ENCODE measurements at places on chromosomes 11 and 22.

GRCh38 chr22:33023153-33023827, 34.9 kb downstream of the SYN3 start:
- DNase-seq: peak; percentile 13

- DNase-seq: no peak
Observed at GRCh38 chr11:96827164-96827563, 437.4 kb downstream of the JRKL start.

- DNase-seq: no peak
Observed at GRCh38 chr11:83612891-83613766, 327.0 kb upstream of the CCDC90B start.

DNA sequence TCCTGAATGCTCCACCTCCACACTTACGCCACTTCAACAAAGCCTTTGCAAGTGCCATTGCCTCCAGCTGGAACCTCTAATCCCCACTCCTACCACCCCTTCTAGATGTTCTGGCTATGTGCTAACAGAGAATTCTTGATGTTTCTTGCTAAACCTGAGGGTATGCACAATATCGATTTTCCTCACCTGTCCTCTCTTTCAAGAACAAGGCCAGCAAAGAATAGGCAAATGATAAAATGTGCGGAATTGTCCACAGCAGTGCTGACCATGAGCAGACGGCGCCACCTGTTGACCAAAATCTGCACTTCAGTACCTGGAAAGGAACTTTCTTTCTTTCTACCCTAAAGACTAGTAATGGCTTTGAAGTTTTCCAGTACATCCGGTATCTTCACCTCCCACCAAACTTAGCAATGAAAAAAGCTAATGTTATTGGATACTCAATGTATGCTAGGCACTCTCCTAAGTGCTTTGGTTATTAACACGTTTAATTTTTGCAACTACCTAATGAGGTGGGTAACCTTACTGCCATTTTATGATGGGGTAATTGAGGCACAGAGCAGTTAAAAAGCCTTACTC, 3.4 kb downstream of the TIMM10 start:
- DNase-seq: peak; percentile 59

GRCh38 chr11:74895340-74896116, 53.4 kb downstream of the XRRA1 start:
- no peak for DNase-seq

DNA sequence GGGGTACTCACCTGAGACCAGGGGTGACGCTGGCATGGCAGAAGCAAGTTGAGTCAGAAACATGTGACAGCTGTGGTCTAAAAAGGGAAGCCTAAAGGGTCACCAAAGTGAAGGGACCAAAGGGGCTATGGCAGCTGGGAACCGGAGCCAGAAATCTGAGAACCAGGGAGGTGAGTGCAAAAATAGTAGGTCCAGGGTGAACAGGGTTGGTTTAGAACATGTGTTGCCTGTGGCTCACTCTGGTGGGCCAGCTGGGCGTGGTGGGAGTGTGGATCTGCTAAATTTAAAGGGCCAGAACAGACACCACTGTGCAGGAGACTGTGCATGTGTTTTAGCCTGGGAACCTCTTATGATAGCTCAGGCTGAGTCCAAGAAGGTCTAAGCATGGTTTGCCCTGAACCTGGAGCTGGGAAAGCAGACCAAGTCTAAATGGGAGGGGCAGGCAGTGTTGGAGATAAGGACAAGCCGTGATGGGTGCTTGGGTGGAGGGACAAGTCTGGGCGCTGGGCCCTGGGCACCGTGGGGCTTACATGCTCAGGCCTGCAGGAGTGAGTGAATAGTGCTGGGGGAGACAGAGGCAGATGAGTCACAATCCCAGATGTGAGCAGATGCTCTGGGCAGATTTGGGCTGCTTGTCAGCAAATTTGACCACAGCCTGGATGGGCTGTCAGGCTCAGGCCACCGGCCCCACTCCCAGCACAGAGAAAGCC, 41.4 kb upstream of the ZBED5 start:
- DNase-seq: no peak

DNA sequence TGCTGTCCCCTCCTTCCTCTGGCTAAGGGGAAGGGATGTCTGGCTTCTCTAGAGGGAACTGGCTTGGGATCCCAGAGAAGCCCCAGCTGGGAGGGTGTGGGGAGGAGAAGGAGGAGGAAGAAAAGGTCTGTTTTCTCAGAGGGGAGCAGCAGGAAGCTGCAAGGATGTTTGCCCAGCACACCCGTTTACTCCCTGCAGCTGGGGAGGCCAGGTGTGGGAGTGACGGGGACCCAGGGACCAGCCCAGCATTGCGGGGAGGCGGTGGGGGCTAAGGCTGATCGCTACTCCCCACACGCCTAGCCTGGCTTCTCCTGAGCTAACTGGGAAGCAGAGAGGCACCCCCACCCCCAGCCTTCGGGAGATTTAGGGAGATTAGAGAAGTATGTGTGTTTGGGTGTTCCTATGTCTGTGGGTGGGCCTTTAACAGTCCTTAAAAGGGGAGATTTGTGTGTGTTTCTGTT, 3.9 kb downstream of the CREB3L1 start:
- no peak for DNase-seq

DNA sequence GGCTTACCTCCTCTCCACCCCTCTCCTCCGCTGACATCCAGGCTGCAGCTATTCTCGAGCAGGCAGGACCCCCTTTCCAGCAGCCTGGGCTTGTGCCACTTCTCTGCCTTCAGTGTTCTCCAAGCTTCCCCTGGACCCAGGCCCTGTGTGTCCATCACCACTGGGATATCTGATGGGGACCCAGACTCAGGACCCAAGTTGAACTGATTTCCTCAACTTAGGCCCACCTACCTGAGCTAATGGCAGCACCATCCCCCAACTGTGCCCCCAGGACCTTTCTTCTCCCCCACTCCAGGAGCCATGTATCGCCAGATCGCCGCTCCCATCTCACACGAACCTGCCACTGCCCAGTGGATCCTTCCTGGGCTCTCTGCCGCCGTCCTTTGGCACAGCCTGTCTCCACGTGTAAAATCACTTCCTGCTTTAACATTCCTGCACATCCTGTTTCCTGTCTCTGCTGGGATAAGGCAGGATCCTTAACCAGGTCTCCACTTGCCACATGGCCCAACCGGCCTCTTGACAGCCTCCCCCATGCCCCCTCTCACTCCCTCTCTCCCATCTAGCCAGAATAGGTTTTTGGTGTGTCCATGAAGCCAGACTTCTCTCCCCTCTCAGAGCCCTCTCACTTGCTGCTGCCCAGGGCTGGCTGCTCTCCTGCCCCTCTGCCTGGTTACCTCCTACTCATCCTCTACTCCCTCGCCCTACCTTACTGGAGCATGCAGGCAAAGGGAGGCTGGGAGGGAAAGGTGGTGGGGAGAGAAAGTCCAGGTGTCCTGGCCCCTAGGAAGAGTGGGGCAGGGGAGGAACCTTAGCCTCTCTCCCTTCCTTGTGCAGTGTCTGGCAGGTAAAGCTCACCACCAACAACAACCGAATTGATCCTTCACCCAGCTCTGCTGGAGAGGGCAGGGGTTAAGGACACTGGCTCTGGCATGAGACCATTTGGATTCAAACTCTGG, 9.4 kb downstream of the SPATA19 start:
- no peak for DNase-seq

GRCh38 chr11:47714554-47715081, 551 bp downstream of the AGBL2 start:
- DNase-seq: no peak

DNA sequence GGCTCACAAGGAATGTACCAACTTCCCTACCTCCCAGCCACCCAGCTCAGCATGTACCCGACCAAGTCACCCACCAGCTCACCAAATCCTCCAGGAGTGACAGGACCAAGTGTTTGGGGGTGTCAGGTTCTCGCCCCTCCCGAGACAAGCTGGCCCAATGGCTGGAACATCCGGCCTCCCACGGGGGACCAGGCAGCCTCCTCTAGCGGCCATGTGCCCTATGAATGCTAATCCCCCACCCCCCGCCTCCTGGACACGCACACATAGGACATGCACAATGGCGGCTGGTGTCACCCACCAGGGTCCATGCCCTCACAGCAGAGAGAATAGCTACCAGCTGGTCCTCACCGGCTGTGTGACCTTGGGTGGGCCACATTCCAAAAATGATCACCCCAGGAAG, 151.0 kb downstream of the MN1 start:
- DNase-seq: no peak

- no peak for DNase-seq
Observed at GRCh38 chr22:24753914-24754313, 20.6 kb downstream of the PIWIL3 start.

- DNase-seq: no peak
Observed at GRCh38 chr11:60512651-60513225, 2.5 kb upstream of the MS4A13 start.

- DNase-seq: no peak
Observed at GRCh38 chr11:112522536-112522935, 261.9 kb upstream of the PLET1 start.

DNA sequence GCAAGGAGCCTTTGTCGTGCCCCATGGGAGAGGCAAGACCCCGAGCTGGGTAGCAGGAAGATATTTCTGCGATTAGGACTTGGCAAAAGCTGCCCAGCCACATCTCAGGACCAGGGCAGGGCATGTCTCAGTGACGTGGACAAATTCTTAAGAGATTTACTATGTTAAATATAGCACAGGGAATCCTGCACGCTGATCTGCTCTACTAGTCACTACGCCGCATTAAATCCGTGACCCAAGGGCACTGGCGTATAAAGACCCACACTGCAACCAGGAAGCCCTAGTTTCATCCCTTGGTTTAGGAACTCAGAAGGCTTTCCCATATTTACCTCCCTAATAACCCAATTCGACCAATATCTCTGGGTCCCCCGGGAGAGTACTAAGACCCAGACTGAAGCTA, 35.1 kb downstream of the AP1B1 start:
- DNase-seq: no peak

- DNase-seq: no peak
Observed at GRCh38 chr22:47187176-47187957, 424.9 kb downstream of the TBC1D22A start.

DNA sequence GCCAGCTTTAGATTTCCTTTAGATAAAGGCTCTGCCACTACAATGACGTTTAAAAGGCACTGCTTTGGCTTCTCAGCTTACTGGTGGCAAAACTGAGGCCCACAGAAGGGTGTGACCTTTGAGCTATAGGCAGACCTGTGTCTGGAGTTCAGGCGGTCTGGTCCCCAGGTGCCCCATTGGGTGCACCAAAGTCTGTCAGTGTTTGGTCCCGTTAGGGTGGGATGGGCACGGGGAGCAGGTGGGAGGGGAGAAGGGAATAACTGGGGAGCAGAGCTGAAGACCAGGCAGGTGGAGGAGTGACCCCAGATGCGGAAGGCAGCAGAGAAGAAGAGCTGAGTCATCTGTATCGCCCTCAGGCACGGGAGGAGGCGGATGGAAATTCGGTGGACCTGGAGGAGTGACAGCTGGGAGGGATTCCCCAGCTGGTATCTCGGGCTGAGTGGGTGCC, 45.3 kb upstream of the GCAT start:
- DNase-seq: no peak

DNA sequence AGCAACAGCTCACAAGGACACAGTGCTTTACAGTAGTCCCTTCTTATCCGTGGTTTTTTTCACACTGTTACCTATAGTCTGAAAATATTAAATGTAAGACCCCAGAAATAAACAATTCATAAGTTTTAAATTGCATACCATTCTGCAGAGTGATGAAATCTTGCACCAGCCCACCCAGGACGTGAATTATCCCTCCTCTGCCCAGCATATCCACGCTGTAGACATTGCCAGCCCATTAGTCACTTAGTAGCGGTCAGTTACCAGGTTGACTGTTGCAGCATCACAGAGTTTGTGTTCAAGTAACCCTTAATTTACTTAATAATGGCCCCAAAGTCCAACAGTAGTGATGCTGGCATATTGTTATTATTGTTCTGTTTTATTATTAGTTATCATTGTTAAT, 3.6 kb downstream of the CLTCL1 start:
- no peak for DNase-seq

DNA sequence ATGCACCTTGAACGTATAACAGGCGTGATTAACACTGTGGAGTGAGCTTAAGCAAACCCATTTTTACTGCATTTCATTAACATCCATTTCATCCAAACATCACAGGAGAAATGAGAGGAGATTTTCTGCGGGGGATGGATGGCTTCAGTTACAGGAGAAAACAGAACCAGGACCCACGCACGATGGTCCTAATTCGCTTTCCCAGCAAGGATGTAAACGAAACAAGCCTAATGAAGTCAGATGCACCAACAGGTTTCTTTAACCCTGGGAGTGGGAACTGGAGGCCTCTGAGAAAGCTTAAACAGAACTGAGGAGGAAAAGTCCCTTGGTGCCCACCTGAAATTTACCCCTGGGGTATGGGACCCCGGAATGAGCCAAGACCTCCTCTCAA, 2.7 kb downstream of the CADM1 start:
- no peak for DNase-seq

GRCh38 chr11:86672007-86672621, at the start of gene ME3:
Gene ME3 (minus strand): TSS chr11:86672616.
- peak; percentile 27 for DNase-seq

DNA sequence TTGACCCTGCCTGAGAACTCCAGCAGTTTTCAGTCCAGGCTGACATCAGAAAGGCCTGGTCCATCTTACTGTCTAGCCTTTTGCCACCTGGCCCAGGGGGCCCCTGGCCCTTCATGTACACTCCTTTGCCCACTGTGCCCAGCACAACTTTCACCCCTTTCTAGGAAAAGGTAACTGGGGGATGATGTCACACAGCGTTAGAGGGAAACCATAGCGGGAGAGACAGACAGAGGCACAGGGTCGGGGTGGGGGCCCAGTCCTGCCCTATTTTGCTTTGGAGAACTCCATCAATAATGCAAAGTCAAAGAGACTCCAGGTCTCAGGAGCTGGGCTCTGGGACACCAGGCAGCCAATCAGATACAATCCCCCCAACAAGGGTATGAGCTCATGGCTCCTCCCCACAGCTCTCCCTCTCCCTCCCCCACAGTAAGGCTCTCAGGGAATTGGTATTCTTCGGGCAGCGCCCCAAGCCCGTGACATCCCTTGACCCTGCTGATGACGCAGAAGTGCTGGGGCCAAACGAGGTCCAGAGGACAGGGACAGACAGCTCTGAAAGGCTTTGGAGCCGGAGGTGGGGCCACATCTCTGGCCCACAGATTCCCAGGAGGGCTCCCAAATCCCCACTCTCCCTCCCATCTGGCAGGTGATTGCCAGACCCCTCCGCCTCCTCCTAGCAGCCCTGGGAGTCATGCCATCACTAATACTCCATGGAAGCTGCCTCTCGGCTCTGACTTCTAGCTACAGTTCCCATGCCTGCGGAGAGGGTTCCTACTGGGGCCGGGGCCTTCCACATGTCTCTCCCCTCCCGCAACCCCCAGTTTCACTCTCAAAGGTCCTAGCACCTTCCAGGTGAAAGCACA, 5.9 kb downstream of the USP2 start:
- no peak for DNase-seq

DNA sequence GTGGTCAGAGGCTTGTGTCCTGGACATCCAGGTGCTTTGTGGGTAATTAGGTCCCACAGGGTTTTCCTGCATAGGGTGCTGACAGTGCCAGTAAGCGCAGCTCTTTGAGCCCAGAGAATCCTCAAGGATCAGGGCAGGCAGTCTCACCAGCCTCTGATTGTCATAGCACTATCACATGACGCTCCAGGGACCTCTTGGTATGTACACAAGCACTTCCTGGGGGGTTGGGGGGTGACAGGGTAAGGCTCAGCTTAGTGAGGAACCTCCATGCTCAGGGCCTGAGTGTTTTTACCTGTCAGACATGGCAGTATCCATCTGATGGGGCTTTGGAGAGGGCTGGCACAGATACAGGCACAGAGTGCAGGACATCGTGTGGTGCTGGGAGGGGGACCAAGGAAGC, 27.9 kb upstream of the SUSD2 start:
- no peak for DNase-seq

- no peak for DNase-seq
Observed at GRCh38 chr11:2139621-2140337, 590 bp upstream of the IGF2 start.

GRCh38 chr11:70397336-70397982, 870 bp upstream of the CTTN start:
- DNase-seq: no peak
